Tongue (tissue), 3 donors: ENCODE measurements at places on chromosomes 1 and 21. TPM values are rescaled to one million over a fixed set of nuclear protein-coding genes. Genes with fewer than 3 reads are reported as not detected.

The CCDC185 gene
- total RNA-seq: not detected

The GBP7 gene
- not detected for total RNA-seq

The CSF3R gene
- total RNA-seq: 13.3 TPM

The RNF220 gene
- total RNA-seq: 52.0 TPM

The KCNT2 gene
- total RNA-seq: 10.5 TPM

The TSPAN1 gene
- 5.3 TPM for total RNA-seq

The AMY2A gene
- total RNA-seq: not detected

The UTS2 gene
- not detected for total RNA-seq

The ASTN1 gene
- 5.0 TPM for total RNA-seq

The RAP1GAP gene
- total RNA-seq: 2.7 TPM
